NCI-H2171 treated with DMSO at 0.1 percent for 48 hours (cell line): ENCODE measurements at places on chromosomes 1 and 21.

DNA sequence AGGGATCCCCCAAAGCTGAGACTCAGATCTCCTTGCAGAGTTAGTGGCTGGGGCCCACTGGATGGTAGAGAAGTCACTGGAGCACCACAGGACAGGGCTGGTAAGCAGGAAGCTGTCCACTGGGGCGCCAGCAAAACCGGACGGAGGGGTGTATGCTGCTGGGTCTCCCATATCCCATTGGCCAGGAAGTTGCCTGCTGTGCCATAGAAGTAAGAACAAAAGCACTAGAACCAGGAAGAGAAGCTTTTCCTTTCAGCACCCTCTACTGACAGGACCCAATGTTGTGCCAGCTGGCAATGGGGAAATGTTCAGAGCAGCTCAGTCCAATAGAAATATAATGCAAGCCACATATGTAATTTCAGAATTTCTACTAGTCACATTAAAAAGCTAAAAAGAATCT, 146.6 kb downstream of the SPATA46 start:
- DNase-seq: peak; percentile 9

DNA sequence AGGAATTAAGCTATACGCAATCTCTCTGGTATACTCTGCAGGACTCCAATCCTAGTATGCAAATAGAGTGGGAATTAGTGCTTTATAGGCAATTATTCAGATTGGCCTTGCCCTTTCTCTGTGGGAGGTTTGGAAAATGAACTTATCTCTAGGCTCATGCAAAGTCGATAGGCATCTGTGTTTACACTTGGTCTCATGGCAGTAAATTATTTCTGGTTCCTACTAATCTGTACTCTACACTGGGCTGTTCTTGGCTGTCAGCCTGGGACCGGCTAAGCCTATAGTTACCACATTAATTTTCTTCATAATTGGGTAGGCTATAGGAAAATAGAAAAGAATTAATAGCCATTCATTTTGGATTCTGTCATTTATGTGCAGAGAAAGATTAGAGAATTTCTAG, 544.6 kb downstream of the AMY1C start:
- DNase-seq: no peak

GRCh38 chr1:48853006-48853405, 76.3 kb upstream of the BEND5 start:
- no peak for DNase-seq

GRCh38 chr1:100604372-100604771, 66.4 kb downstream of the GPR88 start:
- no peak for DNase-seq

DNA sequence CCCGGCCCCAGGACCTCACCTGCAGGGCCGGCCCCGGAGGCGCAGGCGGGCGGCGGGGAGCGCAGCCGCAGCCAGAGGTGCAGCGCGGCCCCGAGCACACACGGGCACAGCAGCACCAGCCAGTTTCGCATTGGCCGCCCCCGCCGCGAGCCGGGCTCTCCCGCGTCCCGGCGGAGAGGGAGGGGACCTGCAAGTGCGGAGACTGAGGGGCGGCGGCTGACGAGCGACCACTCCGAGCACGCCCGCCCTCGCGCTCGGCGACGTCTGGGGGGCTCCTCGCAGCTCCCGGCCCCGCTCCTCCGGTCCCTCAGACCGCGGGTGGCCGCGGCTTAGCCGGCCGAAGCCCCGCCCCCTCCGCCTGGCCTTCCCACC, at the start of gene B3GALNT2:
Gene B3GALNT2 (minus strand): TSS at position 331 of the 372 bp plus-strand sequence. CDS start 200 bp downstream, at position 131.
- DNase-seq: no peak
